ENCODE measurements at places on chromosomes 5 and 9.
A peak's percentile ranks its signal among the peaks of the same experiment; 100 is the strongest.

GRCh38 chr5:176537554-176538229, 490 bp upstream of the RNF44 start:
- peak; percentile 96 for DNase-seq

DNA sequence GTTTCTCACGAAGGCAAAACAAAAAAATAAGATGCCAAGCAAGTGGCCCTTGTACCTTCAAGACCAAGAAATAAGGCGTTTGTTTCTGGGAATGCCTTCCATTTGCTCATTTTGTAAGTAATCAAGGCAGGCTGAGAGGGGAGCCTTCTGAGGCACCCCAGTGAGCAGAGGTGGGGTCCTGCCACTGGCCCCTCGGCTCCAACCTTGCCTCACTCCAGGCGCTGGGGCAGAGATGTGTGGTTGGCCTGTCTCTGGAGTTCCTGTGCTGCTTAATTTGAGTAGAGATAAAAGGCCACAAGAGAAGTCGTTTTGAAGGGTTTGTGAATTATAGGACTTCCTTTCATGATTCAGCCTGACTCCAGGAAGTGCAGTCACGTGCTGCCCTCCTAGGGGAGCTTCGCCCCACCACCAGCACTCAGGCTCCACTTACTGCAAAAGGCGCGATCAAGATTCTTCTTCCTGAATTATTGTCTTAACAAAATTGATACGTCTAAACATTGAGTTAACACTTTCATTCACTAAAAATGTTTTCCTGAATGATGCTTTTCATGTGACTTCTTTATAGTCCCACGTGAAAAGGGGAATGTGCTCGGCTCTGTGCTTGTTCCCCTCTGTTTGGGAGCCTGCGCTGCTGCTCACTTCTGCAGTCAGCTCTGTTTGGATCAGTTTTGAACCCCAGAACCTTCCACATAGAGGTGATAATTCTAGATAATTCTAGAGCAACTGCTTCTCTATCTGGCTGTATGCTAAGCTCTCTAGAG, 13.7 kb downstream of the SYK start:
- DNase-seq: no peak

GRCh38 chr5:35920890-35921289, 17.5 kb downstream of the CAPSL start:
- DNase-seq: no peak

GRCh38 chr5:172932313-172933017, 26.8 kb upstream of the RPL26L1 start:
- DNase-seq: no peak

- DNase-seq: no peak
These were observed 6.6 kb downstream of the MYMK start for GRCh38 chr9:133518200-133518599.

- DNase-seq: no peak
These were observed 2.1 kb downstream of the ARHGEF37 start for GRCh38 chr5:149583394-149583793.

DNA sequence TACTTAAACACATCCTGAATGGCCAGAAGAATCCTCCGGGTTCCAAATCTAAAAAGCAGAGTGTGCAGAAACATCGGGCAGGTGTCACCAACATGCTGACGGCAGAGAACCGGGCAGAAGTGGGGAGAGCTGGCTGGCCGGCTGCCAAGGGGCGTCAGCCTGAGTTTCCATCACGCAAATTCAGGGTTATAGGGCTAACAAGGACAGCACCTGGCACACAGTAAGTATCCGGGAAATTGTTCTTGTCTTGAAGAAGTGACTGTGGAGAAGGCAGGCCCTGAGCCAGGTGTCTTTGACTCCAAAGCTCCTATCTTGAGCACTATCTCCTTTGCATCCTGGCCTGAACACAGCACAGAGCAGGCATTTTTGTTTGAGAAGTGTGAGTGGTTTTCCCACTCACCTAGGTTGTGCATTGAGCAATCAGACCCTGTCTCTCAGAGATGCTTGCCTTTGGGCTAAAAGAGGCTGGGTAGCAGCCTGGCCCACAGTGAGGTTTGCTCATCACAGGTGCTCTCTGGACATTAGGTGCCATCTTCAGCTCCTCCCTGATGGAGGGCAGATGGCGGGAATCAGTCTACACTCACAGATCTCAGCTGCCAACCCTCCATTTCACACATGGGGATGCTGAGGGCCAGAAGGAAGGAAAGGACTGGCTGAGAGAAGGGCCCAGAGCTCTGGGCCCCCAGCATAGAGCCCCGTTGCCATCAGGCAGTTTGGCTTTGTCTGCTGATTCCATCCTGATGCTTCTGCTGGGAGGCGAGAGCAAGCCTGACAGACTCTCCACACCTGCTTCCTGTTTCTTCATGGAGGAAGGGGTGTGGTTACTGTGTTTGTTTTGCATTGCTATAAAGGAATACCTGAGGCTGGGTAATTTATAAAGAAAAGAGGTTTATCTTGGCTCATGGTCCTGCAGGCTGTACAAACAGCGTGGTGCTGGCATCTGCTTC, 52.8 kb downstream of the WHRN start:
- DNase-seq: no peak

DNA sequence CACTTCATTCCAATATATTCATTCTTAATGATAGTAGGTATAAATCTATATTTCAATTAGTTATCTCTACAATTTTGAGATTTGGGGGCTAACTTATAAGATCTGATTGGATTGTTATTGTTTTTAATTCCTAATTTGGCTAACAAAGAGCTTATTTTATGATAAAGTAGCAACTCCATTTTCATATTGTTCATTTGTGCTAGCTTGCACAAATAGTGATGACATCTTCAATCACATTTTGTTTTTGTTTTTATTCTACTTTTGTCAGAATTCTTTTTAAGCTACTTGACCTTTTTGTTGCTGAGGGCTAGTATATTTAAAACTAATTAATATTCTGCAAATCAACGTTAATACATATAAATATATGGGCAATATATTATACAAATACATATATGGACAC, 22.8 kb downstream of the MARCHF3 start:
- DNase-seq: no peak

GRCh38 chr5:110386782-110387181, 339.7 kb downstream of the TMEM232 start:
- no peak for DNase-seq

GRCh38 chr5:15621094-15621493, 121.1 kb downstream of the FBXL7 start:
- no peak for DNase-seq

Data from Panc1 (cell line).